D721Med (cell line): ENCODE measurements at places on chromosomes 11 and 22.

GRCh38 chr22:16917144-16918003 lies 90.6 kb downstream of the GAB4 start:
- peak; percentile 32 for DNase-seq

DNA sequence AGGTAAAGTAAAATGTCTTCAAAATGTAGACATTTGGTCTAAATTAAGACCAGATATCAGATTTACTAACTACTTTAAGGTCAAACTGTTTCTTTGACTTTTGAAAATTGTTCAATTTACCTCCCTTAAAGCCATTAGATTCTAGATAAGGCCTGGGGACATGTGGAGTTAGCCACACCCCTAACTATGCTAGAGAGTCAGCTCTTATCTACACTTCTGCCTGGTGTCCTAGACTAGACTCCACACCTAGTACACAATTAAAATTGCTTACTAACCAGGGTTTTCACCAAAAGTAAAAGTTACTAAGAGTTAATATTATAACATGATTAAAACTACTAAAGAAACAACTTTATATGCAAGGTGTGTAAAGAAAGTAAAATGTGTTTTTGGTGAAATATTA lies 43.6 kb upstream of the DBX1 start:
- DNase-seq, result no peak

DNA sequence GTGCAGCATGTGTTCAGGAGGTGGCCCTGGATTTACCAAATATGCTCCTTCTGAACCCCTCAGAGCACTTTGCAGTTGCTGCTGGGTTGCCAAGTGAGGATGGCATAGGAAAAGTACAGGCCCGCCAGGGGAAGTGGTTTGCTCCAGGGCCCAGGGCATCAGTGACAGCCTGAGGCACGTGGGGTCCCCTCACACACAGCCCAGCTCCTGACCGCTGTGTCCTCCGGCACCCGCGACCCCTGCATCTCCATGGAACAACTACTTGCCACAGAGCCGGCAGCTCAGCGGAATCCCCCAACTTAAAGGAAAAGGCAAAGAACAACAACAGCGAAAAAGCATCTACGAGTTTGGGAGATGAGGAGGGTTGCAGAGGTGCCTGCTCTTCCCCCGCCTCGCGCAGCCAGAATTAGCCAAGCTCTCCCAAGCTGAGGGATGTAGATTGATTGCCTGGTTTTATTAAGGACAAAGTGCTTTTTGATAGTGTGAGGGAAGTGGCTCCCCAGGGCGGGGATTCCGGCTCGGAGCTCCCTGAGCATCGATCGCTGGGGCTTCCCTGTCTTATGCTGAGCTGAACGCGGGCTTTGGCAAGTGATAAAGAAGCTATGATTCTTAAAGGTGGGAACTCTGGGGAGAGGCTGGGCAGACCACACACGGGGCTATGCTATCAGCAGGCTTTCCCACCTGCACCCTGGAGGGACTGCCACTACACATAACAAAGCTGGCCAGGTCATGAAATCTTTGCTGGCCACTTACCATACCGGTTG lies 174.5 kb downstream of the CEP164 start:
- no peak for DNase-seq

DNA sequence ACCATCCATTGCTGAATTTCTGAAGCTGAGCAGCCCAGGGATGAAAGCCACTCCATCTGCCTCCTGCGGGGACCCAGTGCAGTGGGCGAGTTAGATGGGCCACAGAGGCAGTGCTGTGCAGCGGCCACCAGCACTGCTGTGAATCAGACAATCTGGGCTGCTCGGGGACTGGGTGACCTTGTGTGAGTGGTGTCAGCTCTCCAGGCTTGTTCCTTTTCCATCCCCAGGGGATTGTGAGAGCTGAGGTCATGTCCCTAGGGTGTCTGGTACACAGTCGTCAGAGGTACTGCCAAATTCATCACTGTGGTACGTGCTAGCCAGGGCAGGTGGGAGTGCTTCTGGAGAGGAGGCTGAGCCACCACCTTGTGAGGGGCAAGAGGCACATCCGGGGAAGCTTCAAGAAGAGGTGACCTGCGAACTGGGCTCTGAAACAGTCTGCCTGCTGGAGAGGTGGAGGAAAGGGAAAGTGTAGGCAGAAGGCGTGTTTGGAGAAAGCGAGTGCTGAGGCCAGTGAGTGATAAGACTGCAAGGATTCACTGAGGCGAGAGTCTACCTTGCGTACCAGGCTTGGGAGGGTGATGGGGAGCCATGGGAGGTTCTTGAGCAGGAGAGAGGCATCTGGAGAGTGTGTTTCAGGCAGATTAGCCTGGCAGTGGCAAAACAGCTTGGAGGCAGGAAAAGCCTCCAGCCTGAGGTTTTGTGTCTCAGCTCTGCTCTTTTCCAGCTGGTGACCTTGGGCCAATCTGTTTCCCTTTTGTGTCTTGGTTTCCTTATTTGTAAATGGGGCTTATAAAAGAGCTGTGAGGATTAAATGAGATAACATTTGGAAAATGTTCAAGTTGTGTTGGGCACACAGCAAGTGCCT lies 22.7 kb downstream of the CACNA1I start:
- DNase-seq, result no peak

DNA sequence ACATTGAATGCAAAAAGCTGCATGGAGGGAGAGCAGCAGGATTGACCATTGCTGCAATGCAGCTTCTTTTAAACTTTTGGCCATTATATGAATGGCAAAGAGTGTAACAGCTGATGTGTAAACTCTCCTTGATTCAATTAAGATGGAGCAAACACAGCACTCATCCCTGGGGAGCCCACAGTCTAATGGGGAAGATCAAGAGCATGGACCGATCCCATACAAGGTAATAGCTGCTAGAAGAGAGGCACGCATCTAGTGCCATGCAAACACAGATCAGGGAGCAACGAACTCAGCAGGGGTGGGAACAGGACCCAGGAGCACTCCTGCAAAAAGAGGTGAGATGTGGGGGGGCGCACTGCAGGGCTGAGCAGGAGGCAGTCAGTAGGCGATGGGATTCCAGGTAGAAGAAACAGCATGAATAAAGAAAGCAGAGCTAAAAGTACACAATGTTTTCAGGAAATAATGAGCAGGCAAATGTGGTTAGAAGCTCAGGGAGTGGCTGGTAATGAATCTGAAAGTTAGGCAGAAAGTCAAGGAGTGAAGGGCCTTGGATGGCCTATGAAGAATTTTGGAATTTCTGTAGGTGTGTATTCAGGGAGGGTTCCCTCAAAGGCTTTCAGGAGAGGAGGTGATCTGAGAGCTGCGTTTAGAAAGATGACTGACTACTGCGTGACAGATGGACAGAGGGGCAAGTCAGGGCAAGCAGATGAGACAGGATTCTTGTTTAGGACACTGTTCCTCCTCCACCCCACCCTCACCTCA lies 17.2 kb upstream of the BMAL1 start:
- no peak for DNase-seq

GRCh38 chr11:92771701-92772100 lies 197.8 kb upstream of the MTNR1B start:
- DNase-seq, result no peak

DNA sequence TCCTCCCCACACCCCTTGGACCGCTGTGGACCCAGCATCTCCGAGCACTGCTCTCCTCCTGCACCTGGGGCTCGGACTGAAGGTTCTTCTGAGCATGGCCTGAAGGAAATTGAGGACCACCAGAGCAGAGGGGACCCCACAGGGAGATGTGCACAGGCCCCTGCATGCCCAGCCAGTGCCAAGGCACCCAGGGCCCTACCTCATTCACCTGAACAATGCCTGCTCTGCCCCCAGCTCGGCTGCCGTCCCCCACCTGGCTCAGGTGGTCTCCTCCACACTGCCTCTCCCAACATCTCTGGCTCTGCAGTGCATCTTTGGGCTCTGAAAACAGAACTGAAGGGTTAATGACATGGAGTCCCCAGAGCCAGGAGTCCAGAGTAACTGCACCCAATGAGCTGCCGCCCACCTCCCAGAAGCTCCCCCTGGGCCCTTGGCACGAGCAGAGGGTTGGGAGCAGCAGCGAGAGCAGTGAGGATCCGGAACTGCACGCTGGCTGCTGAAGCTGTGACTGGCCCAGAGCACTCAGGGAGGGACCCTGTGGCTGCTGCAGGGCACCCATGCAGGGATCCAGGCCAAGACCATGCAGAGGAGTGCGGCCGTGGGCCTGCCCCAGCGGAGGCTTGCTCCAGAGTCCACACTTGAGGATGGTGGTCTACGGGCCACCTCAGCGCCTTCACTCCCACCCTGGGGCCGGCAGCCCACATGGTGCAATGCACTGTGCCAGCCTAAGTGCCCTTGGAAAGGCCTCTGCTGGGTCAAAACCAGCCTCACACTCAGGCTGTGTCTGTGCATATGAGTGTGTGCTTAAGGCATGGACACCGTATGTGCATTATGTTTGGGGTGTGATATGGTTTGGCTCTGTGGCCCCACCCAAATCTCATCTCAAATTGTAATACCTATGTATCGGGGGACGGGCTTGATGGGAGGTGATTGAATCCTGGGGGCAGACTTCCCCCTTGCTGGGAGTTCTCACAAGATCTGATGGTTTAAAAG lies 686.1 kb downstream of the TBC1D22A start:
- DNase-seq, result no peak

- DNase-seq, result no peak
These were observed 6.4 kb downstream of the RBX1 start for GRCh38 chr22:40957601-40958000.

- no peak for DNase-seq
These were observed 11.3 kb downstream of the PRAME start for GRCh38 chr22:22547692-22548300.

DNA sequence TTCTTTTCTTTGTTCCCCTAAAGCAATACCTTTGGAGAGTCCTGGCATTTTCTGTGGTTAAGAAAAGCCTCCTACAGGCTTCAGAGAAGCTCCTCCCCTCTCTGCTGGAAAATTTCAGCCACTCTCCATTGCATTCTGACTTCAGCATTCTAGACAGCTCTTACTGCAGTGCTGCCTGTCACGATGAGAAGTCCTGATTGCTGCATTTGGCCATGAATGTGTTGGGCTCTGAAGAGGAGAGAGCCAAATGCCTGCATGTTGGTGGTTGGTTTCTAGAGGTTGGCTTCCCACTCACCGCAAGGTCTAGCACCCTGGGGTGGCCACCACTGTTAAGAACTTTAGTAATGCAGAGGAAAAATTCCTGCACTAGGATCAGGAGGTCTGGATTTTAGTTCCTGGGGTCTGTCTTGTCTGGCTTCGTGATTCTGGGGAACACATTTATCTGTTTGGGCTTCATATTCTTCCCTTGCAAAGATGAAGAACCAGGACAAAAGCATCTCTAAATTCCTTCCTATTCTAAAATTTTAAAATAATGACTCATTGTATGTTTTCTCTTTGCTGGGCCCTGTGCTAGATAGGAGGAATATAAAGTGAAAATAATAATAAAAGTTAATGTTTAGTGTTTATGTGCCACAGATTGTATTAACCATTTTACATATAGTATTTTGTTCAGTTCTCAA lies 38.1 kb downstream of the COA4 start:
- no peak for DNase-seq
